ENCODE measurements at places on chromosomes 2 and 18.

DNA sequence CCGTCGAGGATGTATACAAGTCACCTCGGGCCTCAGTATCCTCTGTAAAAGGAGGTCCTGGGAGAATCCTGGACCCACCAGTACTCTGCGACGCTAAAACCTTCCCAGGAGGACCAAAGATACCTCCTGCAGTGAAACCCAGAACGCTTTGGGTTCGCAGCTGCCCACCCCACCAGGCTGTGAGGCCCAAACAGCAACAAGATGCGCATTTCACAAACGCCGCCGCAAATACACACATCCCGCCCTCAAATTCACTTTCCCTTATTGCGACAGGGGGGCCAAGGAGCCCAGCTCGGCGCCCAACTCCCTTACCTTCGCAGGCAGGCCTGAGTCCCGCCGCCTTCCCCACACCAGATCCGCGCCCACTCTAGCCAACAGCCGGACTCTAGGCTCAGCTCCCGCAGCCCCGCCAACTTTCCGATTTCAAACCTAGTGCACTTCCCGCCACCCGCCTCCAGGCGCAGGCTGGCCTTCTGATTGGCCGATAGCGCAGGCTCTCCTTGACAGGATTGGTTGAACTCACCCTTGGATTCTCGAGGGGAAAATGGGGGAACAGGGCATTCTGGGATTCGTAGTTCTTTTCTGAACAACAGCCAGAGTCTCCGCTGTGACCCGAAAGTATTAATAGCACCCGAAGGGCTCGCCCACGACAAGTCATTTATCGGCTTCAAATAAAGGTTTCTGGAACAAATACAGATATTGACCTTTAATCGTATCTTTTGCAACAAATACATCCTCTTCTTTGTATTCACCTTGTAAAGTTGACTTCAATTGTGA, at the start of gene SPC25:
Gene SPC25 (minus strand): TSS at position 425 of the 777 bp plus-strand sequence. CDS start 911 bp downstream, outside the sequence.
- DNase-seq, result peak; percentile 94

- DNase-seq, result no peak
These were observed 542.8 kb upstream of the ID2 start for GRCh38 chr2:8138923-8139667.

GRCh38 chr18:44198612-44199284, 481.9 kb upstream of the SETBP1 start:
- DNase-seq, result no peak

DNA sequence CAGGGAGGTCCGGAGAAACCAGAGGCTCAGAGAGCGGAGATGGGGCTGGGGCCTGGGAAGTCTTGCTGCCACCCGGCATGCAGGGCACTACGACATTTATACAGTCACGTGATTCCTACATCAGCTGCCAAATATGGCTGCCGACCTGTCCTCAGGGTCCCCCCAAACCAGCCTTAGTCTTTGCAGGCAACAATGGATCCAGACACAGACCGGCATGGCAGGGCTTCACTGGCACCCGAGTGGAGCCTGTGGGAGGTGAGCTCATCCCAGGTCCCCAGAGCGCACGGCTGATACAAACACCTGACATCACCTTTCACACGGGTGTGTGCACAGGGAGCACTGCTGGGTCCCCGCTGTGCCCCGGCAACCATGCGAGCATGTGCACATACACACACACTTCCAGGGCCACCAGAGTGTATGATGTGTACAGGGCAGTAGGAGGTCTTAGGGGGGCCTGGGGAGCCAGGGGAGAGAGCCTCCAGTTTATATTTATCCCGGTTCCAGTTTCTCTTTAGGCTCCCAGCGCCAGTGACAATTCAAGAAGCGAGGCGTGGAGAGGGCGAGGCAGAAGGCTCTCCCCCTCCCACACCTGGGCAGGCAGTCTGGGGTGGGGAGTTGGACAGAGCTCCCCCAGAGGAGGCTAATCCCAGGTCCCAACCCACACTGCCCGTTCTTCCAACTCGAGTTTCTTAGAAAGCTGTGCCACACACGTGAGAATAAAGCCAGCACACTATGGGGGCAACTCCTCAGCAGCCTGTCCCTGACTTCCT, 2.7 kb downstream of the SEMA4C start:
- DNase-seq, result no peak

DNA sequence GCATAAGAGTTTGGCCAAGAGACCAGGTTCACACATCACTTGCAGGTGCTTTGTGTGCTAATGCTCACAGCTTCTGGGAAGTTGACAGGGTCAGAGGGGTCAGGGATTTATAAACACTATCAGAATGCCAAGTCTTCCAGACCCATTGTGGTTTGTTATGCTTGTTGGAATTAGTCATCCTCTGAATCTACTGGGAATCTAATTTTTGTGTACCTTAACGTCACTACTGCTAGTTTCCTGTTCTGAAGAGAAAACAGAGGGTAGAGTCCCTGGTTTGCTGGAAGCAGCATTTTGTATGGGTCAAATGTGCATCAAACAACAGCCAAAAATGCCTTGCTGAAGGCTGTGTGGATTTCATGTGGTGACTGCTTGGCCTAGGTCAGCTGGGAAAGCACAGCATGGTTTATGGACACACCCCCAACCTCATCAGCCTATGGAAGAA, 33.3 kb downstream of the ANTXR1 start:
- DNase-seq, result no peak

DNA sequence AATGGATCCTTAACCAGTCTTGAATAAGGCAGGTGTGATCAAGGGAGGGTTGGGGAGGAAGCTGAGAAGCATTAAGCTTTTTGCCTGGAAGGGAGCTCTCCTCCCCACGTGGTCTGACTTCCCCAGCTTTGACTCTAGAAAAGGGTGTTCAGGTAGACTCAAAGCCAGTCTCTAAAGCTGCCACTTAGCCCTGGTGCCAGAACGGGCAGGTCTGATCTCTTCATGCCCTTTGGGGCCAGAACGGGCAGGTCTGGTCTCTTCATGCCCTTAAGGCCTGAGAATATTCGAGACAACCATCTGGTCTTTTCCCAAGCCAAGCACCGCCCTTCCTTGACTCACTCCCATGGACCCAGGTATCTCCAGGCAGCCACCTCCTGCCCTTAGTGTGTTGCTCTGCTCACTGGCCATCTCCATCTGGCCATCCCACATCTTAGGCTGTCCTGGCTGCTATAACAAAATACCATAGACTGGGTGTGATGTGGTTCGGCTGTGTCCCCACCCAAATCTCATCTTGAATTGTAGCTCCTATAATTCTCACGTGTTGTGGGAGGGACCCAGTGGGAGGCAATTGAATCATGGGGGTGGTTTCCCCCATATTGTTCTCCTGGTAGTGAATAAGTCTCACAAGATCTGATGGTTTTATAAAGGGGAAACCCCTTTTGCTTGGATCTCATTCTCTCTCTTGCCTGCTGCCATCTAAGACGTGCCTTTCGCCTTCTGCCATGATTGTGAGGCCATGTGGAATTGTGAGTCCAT, 59.4 kb downstream of the SNORC start:
- DNase-seq, result no peak
